ENCODE measurements at places on chromosomes 7 and 10. TPM values are rescaled to one million over a fixed set of nuclear protein-coding genes. Genes with fewer than 3 reads are reported as not detected.

ASB10 gene
- total RNA-seq, result not detected

CRTAC1 gene
- total RNA-seq, result 6.6 TPM

CALN1 gene
- 56.1 TPM for total RNA-seq

ETV1 gene
- total RNA-seq, result 34.4 TPM

ATP6V0A4 gene
- total RNA-seq, result 0.74 TPM

FGFBP3 gene
- 22.1 TPM for total RNA-seq

ELN gene
- total RNA-seq, result 11.3 TPM

CCDC201 gene
- not detected for total RNA-seq
